Dermis blood vessel endothelial cell (primary cell): ENCODE measurements at places on chromosomes 5 and 9.
A peak's percentile ranks its signal among the peaks of the same experiment; 100 is the strongest.

DNA sequence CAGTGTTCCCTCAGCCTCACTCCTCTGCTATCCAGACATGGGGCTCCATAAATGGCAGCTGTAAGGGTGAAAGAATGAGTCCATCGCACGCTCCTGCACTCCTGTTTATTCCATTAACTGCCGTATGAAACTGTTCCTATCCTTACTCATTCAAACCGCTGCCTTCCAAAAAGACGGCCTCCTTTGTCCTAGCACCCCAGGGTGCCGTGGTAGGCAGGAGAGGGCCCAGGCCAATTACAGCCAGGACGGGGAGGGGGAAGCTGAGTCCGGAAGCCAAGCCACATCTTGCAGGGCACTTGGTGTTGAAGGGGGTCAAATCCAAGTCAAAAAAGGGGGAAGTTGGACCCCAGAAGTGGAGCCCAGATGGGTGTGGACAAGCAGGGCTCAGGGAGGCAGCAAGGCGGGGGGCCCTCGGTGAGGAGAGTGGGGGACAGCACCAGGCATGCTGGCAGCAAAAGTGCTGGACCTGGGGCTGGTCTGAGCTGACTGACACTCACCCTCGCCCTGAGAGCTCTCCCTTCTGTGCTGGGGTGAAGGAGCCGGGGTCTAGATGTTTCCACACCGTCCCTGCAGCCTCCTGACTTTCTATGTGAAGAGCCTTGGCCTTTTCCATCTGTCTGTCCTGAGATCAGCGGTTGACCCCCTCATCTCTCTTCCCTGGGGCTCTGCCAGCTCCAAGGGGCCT is 63.3 kb downstream of the COL23A1 start:
- DNase-seq = no peak

- DNase-seq = no peak
Observed at GRCh38 chr9:38708759-38709158, 11.2 kb downstream of the FAM240B start.

DNA sequence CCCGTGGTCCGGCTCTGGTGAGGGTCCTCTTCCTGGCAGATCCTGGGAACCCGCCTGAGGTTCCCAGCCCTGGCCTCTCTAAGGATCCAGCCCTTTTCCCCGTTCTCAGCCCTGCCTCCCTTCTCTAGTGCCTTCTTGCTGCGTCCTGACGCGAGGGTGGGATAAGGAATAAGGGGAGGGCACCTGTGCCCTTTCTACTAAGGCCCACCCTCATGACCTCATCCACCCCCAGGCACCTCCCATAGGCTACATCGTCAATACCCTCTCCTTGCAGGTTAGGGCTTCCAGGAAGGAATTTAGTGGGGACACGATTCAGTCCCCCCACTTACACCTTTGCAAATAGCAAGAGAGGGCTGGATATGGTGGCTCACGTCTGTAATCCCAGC is 10.7 kb upstream of the DIPK1B start:
- DNase-seq = no peak

GRCh38 chr9:126925876-126926275 is 11.3 kb downstream of the RALGPS1 start:
- no peak for DNase-seq

GRCh38 chr5:143145243-143146160 is 258.0 kb downstream of the NR3C1 start:
- DNase-seq = no peak

DNA sequence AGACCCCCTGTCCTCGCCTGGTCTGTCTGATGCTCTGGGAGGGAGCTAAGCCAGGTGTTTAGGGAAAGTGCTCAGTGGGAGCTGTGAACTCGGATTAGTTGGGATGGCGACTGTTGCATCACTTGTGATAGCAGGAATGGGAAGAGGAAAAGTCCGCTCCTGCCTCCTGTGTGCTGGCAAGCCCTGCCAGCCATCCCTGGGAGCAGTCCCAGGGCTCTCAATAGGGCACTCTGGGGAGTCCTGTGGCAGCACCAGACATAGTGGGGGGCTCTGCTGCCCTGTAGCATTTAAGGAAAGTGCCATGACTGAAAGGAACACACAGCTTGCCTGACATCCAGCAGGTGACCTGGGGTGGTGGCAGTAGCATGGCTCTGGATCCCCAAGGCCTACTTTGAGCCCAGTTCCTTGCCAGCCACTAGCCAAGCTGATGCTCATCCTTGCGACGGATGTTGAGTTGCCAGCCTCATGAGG is 81.5 kb downstream of the AMBP start:
- DNase-seq = no peak

GRCh38 chr9:28073270-28073669 is 500.0 kb upstream of the C9orf72 start:
- peak; percentile 19 for DNase-seq

DNA sequence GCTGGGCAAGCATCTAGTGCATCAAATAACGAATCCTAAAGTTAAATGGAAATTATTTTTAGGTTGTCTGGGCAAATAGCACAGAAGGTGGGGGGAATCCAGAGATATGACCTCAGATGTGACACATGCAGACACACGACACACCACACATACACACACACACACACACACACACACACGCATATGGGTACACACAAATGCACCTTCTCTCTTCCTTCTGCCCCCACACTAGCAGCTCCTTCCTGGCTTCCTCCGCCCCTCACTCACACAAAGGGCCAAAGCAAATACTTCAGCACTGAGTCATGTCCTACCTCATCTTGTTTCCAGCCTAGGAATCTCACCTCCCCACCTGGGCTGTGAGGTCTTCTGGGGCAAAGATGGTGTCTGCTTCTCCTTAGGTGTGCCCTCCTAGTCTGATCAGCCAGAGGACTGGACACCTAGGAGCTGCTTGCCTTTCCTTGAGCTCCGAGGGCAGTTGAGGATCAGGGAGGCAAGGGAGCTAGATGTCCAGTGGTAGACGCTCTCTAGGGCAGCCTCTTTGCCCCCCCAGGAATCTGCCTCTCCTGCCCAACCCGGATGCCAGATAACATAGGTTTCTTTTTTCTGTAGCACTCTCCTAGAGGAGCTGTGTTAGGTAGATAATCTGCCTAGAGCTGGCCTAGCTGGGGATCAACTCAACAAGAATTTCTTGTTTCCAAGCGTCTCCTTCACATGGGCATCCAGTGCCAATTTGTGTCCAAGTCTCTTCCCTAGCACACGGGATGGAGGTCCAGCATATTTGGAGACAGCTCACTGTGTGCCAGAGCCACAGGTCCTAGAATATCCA is 14.3 kb upstream of the JADE2 start:
- peak; percentile 78 for DNase-seq

DNA sequence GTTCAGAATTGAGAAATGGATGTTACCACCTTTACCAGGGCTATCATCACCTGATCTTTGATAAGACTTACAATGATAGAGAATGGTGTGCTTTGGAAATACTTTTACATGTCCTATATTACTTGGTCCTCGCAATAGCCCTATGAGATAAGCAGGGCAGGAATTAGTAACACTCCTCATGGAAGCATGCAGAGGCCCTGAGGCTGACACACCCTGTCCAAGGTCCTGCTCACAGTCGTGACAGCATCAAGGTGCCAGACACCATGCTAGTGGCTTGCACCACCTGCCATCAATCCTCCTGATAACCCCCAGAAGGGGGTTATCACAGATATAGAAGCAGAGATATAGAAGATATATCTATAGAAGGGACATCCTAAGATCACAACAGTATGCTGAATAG is 216.8 kb upstream of the TBC1D2 start:
- no peak for DNase-seq

DNA sequence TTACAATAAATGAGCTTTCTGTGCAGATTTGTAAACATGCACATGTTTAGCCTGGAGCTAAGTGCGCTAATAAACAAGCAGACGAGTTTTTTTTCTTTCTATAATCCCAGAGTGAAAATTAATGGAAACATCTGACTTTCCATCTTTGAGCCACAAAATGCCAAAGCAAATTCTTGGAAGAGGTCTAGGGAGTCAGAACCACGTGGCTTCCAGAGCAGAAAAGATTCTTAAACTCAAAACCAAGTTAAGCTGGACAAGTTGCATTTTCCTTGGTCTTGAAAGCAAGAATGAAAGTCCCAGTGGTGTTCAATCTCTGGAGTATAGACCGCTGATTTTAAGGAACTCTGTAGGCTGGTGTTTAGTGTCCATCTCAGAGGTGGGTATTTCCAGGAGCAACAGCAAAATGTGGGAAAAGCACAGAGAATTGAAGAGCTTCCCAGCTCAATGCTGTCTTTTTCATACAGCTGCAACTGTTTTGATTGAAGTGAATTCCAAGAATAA is 71.4 kb downstream of the MYO10 start:
- no peak for DNase-seq

- no peak for DNase-seq
Observed at GRCh38 chr9:99305124-99305523, 83.0 kb downstream of the SEC61B start.

GRCh38 chr5:147072622-147073021 is 162.2 kb upstream of the STK32A start:
- DNase-seq = no peak

DNA sequence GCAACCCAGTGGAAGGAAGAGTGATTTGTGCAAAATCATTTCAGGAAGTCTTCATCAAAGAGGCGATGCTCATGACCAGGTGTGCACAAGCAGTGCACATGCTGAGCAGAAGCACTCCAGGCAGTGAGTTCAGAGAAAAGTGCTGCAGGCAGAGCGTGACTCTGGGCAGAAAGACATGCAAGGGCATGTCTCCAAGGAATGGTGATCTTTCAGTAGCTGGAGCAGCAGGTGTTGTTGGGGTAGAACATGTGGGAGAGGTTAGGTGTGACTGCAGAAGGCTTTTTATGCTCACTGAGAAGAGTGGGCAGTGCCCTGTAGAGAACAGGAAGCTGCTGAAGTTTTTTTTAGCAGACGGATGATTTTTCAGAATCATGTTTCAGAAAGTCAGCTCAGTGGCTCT is 545.4 kb upstream of the TLE4 start:
- DNase-seq = no peak

- DNase-seq = no peak
Observed at GRCh38 chr5:1295650-1296037, 776 bp upstream of the TERT start.

GRCh38 chr5:17893026-17893635 is 258.9 kb downstream of the TAF11L14 start:
- no peak for DNase-seq

- no peak for DNase-seq
Observed at GRCh38 chr9:82108941-82109340, 120.4 kb downstream of the SPATA31D1 start.

GRCh38 chr5:89303033-89303480 is 420.1 kb upstream of the MEF2C start:
- DNase-seq = no peak

GRCh38 chr9:125142560-125143376 is 560 bp downstream of the SCAI start:
- peak; percentile 21 for DNase-seq

DNA sequence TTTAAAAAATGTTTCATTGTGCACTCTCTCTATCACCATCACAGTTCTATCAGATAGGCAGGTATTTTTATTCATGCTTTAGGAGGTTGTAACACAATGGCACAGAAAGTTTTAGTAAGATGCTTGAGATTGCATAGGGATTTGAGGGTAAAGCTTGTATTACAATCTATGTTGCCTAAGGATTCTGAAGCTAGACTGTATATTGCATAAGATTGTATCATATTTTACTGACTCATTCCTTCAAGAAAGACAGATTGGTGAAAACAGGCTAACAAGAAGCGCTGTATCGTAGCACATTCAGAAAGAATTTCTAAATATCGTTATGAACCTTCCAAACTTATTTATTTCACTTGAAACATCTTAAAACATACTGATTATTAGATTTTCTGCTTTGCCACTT is 577.7 kb downstream of the EBF1 start:
- no peak for DNase-seq

DNA sequence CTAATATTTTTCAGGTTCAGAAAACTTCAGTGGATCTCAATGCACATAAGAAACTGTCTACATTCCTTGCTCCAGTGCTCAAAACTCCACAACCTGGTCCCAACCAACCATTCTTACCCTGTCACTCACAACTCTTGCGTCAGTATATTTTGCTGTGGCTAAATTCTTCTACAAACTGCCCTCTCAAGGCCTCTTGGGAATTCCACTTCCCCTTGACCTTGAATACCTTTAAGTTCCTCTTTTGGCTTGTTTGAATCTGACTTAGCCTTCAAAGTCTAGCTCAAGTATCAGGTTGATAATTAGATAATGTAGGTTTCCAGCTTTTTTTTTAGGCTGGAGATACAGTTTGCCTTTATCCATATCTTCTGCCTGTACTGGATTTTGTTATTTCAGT is 128.3 kb downstream of the SLF1 start:
- peak; percentile 41 for DNase-seq

- no peak for DNase-seq
Observed at GRCh38 chr5:31720004-31720403, 81.1 kb downstream of the PDZD2 start.

DNA sequence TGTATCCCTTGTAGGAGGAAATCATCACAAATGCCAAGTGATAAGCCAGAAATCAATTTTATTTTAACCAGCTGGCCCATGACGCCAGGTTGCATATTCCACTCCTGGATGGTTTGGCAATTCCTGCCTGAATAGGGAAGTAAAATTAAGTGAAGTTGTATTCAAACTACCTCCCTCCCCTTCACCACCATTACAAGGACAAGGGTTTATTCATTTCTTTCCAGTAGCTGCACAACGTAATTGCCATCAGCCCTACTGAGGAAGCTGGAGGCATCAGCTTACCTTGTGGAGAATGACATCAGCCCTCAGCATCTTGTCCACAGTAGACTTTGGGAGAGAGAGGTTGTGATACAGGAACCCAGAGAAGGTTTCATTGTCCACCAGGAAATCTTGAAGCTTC is 66.6 kb downstream of the ABCA1 start:
- DNase-seq = no peak

DNA sequence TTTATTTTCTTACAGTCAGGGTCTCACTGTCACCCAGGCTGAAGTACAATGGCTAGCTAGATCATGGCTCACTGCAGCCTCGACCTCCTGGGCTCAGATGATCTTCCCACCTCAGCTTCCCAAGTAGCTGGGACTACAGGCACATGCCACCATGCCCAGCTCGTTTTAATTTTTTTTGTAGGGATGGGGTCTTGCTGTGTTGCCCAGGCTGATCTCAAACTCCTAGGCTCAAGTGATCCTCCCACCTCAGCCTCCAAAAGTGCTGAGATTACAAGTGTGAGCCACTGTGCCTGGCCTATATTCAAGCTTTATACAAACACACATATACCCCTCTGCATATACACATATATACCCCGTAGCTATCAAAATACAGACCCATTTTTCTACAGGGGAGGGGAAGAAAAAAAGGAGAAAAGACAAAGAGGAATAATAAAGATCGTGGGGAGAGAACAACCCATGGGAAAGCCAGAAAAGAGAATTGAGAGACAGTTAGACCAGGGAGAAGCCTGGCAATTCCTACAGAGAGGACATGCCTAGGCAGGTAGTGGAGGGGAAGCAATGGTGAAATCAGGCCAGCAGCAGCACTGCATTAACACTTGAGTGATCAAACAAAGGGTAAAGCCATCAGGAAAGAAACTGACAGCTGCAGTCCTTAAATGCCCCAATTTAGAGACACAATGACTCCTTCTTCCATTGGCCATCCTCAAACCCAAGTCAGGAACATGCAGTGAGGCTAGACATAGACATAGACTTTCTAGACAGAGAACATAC is 102.7 kb downstream of the EFNA5 start:
- no peak for DNase-seq

DNA sequence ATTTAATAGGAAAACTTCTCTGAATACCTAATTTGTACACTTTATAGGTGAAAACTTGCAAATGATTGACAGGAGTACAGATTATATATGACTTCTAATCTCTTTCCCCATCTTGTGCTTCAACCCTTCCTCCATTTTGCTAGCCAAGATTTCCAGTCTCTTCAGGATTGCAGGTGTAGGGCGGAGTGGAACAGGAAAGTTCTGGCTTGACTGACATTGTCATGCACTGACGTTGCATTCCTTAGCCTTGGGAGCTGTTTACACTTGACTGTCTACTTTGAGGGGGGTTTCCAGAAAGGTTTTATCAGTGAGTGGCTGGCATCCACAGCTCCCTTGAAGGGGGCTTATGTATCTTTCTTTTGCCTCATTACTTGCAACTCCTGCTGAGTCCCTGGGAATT is 34.1 kb upstream of the GRIA1 start:
- DNase-seq = no peak
